Stimulated activated CD8-positive, alpha-beta memory T cell treated with anti-CD3 and anti-CD28 coated beads, Interleukin-15, amount 100 ng/mL, for 24 hours (primary cell): ENCODE measurements at places on chromosomes 2 and 18.

DNA sequence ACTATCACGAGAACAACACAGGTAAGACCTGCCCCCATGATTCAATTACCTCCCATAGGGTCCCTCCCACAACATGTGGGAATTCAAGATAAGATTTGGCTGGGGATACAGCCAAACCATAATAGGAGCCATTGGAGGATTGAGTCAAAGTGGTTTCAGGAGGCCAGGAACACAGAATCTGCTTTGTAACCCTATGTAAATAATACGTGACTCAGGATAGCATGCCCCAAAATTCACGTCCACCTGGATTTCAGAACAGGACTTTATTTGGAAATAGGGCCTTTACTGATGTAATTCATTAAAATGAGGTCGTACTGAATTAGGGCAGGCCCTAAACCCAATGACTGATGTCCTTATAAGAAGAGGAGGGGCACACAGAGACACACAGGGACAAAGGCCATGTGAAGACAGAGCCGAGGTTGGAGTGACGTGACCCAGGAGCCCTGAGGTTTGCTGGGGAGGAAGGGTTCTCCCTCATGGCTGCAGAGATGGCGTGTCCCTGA is 16.0 kb upstream of the CNDP2 start:
- DNase-seq: no peak

GRCh38 chr2:182740701-182741100 is 24.6 kb downstream of the DNAJC10 start:
- DNase-seq: no peak

DNA sequence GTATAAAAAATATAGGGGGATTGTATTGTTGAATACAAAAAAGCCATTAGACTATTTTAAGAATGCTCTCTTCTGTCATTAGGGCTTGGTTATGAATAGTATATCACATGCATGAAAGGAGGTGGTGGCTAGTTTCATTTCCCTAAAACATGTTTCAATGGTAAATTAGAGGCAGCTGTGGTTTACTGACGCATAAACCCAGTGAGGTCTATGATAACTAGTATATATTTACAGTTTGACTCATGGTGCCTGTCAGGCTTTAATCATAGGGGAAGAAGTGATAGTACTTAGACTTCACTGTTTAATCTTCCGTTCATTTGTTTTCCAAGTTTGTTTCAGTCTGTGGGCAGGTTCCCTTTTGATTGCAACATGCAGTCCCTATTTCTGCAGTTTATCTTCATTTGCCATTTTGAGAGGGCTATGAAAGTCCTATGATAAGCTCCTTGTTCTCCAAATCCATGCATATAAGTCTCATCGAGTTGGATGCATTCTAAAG is 55.1 kb upstream of the MAP4K3 start:
- DNase-seq: no peak

- no peak for DNase-seq
These were observed 136.5 kb downstream of the DSEL start for GRCh38 chr18:67379981-67380380.

- no peak for DNase-seq
These were observed 144.4 kb upstream of the PIEZO2 start for GRCh38 chr18:11293794-11294193.

- DNase-seq: no peak
These were observed 152.0 kb downstream of the CAPN13 start for GRCh38 chr2:30655211-30655610.

DNA sequence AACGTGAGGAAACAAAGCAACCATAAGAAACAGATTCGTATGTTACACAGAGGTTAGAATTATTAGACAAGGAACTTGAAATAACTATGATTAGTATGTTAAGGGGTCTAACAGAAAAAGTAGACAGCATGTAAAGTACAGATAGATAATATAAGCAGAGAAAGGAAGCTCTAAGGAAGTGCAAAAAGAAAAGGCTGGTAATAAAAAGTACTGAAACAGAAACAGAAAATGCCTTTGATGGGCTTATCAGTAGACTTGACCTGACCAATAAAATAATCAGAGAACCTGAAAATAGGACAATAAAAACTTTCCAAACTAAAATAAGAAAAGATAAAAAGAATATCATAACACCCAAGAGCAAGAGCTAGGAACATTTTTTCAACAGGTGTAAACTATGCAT is 225.8 kb downstream of the RND3 start:
- no peak for DNase-seq

DNA sequence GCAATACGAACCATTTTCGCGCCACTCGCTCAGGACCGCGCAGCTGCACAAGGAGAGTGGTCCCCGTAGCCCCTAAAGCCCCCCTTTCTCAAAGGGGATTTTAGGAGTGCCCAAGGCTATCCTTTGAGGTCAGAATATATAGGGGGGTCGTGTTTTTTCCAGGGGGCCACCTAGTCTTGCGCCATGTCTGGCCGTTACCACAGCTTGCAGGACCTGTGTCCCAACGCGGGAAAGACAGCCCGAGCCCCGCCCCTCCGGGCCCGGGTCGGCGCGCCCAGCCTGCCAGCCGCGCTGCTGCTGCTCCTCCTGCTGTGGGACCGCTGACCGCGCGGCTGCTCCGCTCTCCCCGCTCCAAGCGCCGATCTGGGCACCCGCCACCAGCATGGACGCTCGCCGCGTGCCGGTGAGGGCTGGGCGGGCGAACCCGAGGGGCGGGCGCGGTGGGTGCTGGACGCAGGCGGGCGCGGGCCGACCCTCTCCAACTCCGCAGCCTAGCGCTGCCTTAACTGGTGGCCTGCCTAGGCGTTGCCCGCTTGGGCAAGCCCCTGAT is at the start of gene CDCA7:
Gene CDCA7 (plus strand): TSS at position 291 of the 550 bp plus-strand sequence. CDS start 92 bp downstream, at position 383.
- peak; percentile 37 for DNase-seq

GRCh38 chr2:223459328-223459939 is 142.7 kb downstream of the SCG2 start:
- DNase-seq: no peak

- no peak for DNase-seq
These were observed 74.9 kb downstream of the ATP8B1 start for GRCh38 chr18:57727952-57728807.

- no peak for DNase-seq
These were observed 62.4 kb downstream of the DDX1 start for GRCh38 chr2:15653806-15654726.

DNA sequence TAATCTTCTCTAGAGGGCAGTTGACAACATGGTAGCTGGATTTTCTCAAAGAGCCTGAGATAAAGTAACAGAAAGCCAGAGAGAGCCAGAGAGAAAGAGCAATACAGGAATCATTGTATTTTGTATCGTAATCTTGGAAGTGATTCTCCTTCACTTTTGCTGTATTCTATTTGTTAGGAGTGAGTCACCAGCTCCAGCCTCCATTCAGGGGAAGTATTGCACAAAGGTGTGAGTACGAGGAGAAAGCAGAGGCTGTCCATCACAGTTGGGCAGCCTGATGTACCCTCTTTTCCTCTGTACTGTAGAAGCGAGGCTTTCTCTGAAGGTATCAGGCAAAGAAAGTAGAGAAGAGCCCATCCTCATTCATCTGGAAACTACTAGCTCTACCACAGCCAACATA is 176.8 kb downstream of the KCNS3 start:
- DNase-seq: no peak

DNA sequence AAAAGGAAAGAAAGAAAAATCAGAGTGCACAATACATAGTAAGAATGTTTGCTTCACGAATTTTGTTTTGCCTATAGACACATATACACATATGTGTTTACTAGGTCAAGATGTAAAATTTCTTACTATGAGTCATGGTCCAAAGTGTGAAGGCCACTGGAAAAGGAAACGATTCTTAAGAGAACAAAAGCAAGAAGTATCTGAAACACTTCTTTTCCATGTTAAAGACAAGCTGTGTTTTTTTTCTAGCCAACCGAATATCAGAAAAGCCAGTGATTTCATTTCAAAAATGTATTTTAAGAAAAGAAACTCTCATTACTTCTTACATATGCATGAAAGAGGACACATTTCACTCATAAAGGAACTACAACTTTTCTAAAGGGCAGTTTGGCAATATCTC is 24.9 kb downstream of the PECR start:
- DNase-seq: no peak

GRCh38 chr2:209094221-209094620 is 329.6 kb upstream of the MAP2 start:
- DNase-seq: no peak

- no peak for DNase-seq
These were observed 53.3 kb downstream of the PIKFYVE start for GRCh38 chr2:208319391-208319790.

GRCh38 chr18:58848685-58849084 is 16.0 kb upstream of the ZNF532 start:
- DNase-seq: no peak

DNA sequence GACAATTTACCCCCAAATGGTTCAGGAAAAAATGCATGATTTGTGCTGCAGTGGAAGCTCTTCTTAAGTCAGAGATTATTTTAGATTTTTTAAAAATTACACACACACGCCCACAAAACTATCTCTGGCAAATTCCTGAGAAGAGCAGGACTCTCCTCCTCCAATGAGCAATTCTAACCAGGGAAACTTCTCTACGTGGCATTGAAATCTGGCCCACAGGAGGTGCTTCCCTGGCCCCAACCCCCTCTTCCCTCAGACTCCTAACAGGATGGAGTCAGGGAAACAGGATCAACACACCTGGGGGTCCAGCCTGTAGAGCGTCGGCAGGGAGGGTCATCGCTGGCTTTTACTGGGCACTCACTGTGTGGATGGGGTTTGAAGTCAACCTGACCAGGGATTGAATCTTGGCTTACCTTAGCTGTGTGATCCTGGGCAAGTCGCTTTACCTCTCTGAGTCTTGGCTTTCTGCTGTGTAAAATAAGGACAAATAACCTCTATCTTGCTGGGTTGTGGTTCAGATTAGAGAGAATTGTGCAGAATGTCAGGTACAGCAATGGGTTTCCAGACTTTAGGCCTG is 65.4 kb upstream of the ASAP2 start:
- DNase-seq: no peak

DNA sequence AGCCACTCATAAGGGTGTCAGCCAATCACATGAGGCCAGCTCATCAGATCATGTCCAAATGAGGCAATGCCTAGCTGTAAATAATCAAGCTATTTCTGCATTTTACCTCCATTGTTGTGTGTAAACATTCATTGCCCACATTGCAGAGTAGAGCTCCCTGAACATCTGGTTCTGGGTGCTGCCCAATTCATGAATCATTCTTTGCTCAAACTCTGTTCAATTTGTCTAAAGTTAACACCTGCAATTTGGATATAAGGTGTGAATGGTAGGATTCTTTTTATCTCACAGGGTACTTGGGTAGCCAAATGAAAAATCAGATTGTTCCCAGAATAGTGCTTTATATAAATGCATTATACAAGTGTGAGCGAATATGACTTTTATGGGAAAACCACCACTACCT is 345.5 kb upstream of the NT5C1B start:
- no peak for DNase-seq

DNA sequence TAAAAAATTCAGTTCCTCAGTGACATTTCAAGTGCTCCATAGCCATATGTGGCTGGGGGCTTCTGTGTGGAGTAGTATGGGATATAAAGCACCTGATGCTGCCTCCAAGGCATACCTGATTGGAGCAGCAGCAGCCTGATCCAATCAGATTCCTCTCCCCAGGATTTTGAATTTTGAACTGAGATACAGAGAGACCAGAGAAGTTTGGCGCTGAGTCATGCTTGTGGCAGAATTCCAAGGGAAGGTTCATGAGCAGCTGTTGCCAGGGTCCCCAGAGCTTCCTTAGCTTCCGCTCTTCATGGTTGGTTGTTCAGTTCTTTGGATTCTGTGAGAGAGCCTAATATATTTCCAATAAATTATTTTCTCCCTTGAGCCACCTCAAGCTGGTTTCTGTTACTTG is 29.0 kb upstream of the CFAP36 start:
- no peak for DNase-seq

GRCh38 chr18:79954791-79955190 is 3.3 kb upstream of the SLC66A2 start:
- DNase-seq: no peak

DNA sequence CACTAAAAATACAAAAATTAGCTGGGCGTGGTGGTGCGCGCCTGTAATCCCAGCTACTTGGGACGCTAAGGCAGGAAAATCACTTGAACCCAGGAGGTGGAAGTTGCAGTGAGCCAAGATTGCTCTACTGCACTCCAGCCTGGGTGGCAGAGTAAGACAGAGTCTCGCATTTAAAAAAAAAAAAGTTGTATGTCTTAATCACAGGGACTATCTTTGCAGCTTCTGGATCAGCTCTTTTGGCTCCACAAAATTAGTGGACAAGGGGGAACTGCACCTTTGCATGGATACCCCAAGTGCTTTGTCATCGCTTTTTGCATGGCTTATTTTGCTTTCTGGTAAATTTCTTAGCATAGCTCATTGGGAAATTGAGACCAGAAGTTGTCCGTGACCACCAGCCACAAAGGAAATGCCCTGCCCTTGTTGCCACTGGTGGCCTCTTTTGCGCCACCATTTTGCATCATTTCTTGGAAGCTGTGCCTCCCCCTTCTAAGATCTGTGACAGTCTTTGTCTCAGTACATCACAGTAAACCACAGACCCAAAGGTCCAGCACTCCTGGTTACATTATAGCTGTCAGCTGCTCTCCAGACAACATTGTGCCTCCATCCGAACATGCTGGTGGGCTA is 43.9 kb upstream of the PCBP1 start:
- no peak for DNase-seq

- no peak for DNase-seq
These were observed 115.7 kb downstream of the ACKR3 start for GRCh38 chr2:236685361-236685760.

GRCh38 chr2:3459185-3460015 is 59.9 kb downstream of the ADI1 start:
- DNase-seq: no peak

DNA sequence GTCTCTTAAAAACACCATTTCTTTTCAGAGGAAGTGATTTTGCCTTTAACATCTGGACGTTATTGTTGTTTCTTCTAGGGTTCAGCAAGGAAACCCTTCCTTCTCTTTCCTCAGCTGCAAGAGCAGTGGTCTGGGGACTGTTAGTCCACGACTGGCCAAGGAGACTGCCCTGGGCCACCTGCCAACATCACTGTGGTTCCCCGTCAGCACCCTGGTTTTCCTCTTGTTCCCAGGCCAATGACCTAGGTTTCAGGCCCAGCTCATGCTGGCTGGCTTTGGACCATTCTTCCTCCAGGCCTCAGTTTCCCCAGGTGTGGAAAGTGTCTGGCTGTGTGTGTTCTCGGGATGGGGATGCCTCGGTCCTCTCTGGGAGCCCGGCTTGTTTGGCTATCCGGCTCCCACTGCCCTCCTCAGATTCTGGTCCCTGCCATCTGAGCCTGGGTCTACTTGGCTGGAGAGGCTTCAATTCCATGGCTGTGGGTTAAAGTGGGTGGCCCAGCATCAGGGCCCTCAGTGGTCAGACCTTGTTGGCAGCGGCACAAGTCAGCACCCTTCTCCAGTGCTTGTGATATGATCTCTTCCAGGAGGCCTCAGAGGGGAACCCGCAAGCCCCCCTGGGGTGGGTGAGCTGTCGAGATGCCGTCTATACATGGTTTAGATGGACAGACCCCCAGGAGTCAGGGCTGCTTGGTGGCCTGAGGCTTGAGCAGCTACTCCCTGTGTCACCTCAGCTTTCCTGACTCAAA is 234.3 kb upstream of the HS6ST1 start:
- no peak for DNase-seq
